Stimulated activated effector memory CD8-positive, alpha-beta T cell treated with anti-CD3 and anti-CD28 coated beads, Interleukin-12 subunit alpha, Interleukin-12 subunit beta, amount 100 ng/mL, for 72 hours (primary cell): ENCODE measurements at places on chromosomes 2 and 18.

- no peak for DNase-seq
These were observed 1174.2 kb upstream of the CDH2 start for GRCh38 chr18:29351171-29351570.

- no peak for DNase-seq
These were observed 32.5 kb downstream of the BMPR2 start for GRCh38 chr2:202408546-202409140.

- DNase-seq: no peak
These were observed 2.1 kb downstream of the DPYSL5 start for GRCh38 chr2:26850000-26850431.

DNA sequence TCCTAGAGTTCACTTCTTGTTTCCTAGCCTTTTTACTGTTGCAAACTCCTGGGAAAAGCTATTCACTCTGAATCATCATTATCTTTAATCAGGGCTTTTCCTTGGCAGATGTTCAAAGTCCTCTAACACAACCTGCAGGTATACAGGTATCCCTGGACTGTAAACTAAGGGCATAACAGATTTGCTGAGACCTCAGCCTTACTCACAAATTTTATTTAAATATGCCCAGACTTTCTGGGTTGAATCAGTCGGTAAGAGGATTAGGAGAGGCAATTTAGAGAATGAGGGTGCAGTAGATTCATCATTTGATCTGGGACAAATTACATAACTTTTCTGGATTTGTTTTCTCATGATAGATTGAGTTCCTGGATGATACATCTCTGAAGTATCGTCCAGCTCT, 217.8 kb upstream of the STON1 start:
- DNase-seq: no peak

- no peak for DNase-seq
These were observed 52.2 kb downstream of the CDK15 start for GRCh38 chr2:201858281-201859184.

DNA sequence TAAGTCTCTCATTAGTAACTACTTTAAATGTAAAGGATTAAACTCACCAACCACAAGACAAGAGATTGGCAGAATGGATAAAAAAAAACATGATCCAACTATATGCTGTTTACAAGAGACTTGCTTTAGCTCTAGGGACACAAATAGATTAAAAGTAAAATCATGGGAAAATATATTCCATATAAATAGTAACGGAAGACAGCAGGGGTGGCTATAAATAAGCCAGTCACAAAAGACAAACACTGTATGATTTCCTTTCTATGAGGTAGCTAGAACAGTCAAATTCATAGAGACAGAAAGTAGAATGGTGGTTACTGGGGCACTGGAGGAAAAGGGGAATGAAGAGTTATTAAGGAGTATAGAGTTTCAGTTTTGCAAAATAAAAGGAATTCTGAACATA, 145.2 kb downstream of the THADA start:
- DNase-seq: no peak

- DNase-seq: no peak
These were observed 318.7 kb downstream of the PTPRM start for GRCh38 chr18:7885865-7886264.
